ENCODE measurements at places on chromosomes 1 and 21. TPM values are rescaled to one million over a fixed set of nuclear protein-coding genes. Genes with fewer than 3 reads are reported as not detected.

DNA sequence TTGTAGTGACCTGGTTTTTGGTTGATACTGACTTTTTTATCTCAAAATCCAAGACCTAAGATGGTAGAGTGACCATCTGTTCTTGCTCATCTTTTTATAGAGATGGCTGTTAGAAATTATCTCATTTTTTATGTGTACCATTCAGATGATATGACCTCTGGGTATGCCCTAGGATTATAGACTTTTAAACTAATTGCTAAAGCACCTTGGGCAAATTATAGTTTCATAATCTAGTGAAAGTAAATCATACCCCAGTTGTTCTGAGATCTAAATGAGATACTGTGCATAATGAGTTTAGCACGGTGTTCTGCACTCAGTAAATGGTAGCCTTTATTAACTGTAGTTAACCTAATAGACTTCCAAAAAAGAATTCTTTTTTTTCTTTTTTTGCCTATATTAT lies 182.6 kb upstream of the L1TD1 start:
- DNase-seq, result peak; percentile 34
- H3K36me3 ChIP-seq, result no peaks in the 10 kb centered on the region

- H3K4me3 ChIP-seq, result no peak overlapping the region
- no peak for DNase-seq
- no peak overlapping the region for H3K27ac ChIP-seq
- H3K4me1 ChIP-seq, result no peaks in the 10 kb centered on the region
- H3K36me3 ChIP-seq, result no peaks in the 10 kb centered on the region
Observed at GRCh38 chr1:222224636-222225315, 323.1 kb downstream of the HHIPL2 start.

GRCh38 chr21:32364796-32365195 lies 28.0 kb downstream of the URB1 start:
- peaks cover 77% of the 10 kb centered on the region for H3K36me3 ChIP-seq
- no peak for DNase-seq
- H3K4me1 ChIP-seq, result no peaks in the 10 kb centered on the region
- H3K27me3 ChIP-seq, result no peaks in the 10 kb centered on the region

GRCh38 chr1:53284224-53285020 lies 43.4 kb downstream of the LRP8 start:
- H3K4me1 ChIP-seq, result peaks cover 29% of the 10 kb centered on the region
- H3K36me3 ChIP-seq, result no peaks in the 10 kb centered on the region
- H3K27ac ChIP-seq, result no peak overlapping the region
- no peak overlapping the region for H3K4me3 ChIP-seq

The OR2C3 gene
- polyA plus RNA-seq, result not detected

DNA sequence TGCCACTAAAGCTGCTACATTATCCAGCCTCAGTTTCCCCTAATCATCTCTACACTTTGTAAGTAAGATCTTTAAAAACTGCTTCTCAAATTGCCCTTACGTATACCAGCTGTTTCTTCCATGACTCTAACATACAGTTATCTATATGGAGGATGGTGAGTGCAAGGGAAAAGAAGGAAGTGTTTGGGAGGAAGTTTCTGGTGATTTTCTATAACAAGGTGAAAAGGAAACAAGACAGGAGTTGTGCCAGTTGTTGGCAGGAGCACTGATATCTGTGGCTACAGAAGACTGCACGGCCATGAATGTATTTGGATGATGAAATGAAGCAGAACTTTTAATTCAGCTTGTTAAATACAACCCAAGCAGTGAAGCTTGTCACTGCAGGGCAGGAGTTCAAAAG lies 32.3 kb upstream of the NHLH2 start:
- H3K4me1 ChIP-seq, result no peaks in the 10 kb centered on the region
- DNase-seq, result no peak
- no peaks in the 10 kb centered on the region for H3K36me3 ChIP-seq
- H3K27me3 ChIP-seq, result no peaks in the 10 kb centered on the region

The HCRTR1 gene
- not detected for polyA plus RNA-seq

GRCh38 chr1:27284425-27285273 lies 37.3 kb upstream of the TMEM222 start:
- H3K27ac ChIP-seq, result no peak overlapping the region
- peak; percentile 84 for DNase-seq
- peaks cover 5% of the 10 kb centered on the region for H3K36me3 ChIP-seq
- no peaks in the 10 kb centered on the region for H3K27me3 ChIP-seq
- no peak overlapping the region for H3K4me3 ChIP-seq
- no peaks in the 10 kb centered on the region for H3K4me1 ChIP-seq

All from SK-N-SH (cell line).